ENCODE measurements at places on chromosomes 1 and 21.

DNA sequence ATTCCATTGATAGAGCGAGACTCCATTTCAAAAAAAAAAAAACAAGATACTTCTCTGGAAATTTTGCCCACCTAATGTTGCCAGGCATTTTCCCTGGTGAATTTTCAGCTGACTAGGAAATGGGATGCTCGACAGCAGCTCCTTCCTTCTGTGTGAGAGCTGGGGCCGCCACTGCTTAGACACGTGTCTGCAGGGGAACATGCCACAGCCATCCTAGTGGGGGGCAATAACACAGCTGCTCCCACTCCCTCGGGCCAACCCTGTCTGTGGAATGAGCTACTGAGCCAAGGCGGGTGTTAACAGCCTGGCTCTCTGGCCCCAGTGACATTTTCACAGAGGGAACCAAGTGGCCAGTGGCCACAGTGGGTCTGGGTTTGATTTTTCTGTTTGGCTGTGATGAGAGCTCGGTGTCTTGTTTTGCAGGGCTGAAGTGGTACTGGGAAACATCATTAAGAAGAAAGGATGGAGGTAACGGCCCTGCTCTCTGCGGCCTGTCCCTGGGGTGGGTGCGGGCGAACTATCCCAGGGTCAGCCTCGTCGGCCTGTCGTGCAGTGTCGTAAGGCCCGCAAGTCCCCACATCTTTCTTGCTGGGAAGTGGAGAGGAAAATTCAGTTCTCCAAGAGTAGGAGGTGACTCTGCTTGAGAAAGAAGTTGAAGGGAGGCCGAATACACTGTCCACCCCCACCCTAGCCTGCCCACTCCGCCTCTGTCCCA lies 39.2 kb downstream of the KCNAB2 start:
- no peak for DNase-seq

- DNase-seq: no peak
Measured at GRCh38 chr1:208118841-208119606, 125.2 kb downstream of the PLXNA2 start.

DNA sequence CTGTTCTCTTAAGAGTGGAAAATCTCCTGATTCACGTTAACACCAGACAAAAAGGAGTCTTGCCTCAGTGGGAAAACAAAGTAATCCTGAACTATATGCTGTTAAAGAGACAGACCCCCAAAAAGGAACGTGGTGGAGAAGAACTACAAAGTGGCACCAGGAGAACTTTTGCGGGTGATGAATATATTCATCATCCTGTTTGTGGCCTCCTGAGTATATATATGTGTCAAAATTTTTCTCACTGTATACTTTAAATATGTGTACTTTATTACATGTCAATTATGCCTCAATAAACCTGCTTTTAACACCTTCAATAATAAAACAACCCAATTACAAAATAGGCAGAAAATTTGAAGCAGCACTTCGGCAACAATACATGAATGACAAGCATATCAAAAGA lies 31.1 kb downstream of the ZNF644 start:
- DNase-seq: no peak

- no peak for DNase-seq
Measured at GRCh38 chr1:248844526-248844925, 6.5 kb downstream of the ZNF672 start.

DNA sequence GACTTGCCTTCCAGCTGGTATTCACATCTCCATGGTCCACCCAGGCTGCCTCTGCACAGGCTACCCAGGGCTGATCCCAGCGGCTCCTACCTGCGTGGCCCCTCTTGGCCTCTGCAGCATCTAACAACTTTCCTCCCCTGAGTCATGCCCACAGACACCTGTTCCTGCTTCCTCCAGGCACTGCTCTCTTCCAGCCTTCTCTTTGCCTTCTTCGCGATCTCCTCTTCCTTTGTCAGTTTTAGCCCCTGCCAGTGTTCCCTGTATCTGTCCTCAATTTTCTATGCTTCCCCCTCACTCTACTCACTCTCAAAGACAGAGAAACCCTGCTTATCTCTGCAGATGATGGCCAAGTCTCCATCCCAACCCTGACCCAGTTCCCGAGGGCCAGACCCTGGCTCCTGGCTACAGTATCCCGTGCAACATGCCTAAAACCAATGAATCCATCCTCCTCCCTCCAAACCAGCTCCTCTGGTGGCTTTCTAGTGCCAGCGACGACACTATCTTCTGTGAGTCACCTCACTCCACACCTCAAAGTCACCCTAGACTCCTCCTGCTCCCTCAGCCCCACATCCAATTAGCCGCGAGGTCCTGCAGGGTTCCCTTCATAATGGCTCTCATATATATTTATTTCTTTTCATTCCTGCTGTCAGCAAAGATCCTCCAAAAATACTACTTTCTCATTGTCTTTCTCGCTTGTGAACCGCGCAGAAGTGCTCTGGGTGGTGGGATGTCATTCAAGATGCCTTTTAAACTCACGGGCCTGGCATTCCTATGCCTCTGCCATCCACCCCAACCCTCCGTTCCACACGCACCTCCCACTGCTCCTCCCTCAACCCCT lies 259.2 kb downstream of the TOMM20 start:
- DNase-seq: no peak

- no peak for DNase-seq
Measured at GRCh38 chr21:34946385-34946840, 102.7 kb downstream of the RUNX1 start.

GRCh38 chr1:51729824-51730301 lies 113.0 kb downstream of the OSBPL9 start:
- no peak for DNase-seq

DNA sequence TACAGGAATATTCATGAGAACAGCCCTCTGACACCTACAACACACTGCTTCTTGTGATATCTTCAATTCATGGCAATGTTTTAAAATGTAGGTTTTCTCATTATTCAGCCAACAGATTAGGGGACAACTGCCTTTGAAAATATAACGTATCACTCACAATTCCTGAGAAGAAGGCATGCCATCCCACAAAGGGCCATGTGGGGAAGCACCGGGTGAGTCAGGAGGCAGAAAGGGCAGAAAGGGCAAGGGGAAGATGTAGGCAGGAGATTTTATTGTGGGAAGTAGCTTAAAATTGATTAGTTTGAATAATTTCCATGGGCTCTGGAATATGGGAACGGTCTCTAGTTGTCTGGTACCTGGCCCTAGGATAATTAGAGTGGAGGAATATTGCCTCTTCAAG lies 165.7 kb downstream of the HHIPL2 start:
- DNase-seq: no peak

DNA sequence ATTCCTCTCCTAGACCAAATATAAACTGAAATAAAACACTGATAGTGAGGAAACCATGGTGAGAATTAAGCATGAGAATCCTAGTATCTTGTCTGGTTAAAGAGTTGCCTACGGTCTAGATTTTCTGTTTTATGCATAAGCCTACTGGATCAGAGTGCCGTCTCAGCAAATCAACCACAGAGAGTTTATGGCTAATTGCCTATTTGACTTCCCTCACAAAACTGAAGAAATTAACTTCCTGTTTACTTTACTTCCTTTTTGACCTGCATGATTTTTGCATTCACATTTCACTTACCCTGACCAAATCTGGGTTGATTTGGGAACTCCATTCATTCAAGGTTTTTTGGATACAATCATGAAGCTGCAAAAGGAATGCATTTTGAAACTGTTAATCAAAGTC lies 5.0 kb downstream of the GCLM start:
- DNase-seq: no peak

- no peak for DNase-seq
Measured at GRCh38 chr1:160818207-160818937, 22.4 kb downstream of the LY9 start.

- no peak for DNase-seq
Measured at GRCh38 chr1:153608742-153609584, 4.0 kb downstream of the S100A16 start.

- no peak for DNase-seq
Measured at GRCh38 chr1:113809670-113810602, 2.3 kb downstream of the RSBN1 start.

DNA sequence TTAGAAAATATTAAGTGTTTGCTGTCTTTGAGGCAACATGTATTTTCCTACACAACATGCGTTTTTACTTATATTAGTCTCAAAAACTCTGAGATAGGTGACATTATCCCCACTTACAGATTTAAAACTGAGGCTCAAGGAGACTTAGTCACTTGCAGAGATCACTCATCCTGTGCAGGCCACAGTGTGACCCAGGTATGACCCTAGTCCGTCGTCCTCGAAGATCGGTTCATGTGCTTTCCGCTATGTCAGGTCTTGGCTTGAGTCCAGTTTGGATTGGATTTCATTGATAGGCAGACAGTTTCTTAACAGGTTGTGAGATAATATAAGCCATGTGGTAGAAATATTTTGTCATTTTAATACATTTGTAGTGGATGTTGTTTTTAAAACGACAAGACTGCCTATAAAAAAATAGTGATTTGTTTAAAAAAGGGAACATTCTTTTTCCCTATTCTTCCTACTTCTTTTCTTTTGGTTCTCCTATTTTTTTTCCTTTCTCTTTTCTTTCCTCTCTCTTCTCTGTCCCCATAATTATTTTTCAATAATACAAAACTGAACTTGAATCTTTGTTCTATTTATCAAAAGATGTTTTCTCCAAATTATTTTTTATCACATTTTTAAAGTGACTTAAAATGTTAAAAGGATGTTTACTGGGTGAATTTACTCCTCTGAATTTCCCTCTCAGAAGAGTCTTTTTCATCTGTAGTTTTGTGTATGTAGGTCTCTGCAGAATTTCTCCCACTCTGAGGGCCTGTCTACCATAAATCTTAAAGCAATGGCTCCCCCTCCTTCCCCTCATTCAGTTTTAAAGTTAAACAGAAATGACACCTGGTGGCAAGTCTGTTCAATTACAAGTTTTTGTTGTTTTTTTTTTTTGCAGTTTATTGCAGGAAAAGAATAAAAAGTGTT lies 81.8 kb downstream of the PHTF1 start:
- DNase-seq: no peak

- DNase-seq: no peak
Measured at GRCh38 chr1:209607102-209607794, 23.7 kb downstream of the CAMK1G start.

- no peak for DNase-seq
Measured at GRCh38 chr21:43348801-43349261, 78.1 kb downstream of the SIK1 start.

Measured in iPS DF 19.7 (cell line).